ENCODE measurements at places on chromosomes 1 and 21.

DNA sequence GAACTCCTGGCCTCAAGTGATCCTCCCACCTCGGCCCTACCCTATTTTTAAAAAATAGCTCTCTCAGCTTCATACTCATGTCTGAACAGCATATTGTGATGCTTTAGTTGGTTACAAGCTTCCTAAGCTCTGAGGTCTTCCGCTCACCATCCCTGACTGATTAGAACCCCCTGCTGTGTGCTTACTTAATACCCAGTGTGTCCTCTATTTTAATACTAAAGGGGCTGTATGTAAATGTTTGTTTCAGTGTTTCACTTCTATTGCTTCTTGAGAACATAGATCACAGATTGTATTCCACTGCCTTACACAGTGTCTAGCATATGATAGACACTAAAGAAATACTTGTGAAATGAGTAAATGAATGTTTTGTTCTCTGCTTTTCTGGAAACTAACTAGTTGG lies 29.8 kb downstream of the ZYG11B start:
- no peak for DNase-seq

GRCh38 chr1:2279210-2279639 lies 51.1 kb downstream of the SKI start:
- no peak for DNase-seq

DNA sequence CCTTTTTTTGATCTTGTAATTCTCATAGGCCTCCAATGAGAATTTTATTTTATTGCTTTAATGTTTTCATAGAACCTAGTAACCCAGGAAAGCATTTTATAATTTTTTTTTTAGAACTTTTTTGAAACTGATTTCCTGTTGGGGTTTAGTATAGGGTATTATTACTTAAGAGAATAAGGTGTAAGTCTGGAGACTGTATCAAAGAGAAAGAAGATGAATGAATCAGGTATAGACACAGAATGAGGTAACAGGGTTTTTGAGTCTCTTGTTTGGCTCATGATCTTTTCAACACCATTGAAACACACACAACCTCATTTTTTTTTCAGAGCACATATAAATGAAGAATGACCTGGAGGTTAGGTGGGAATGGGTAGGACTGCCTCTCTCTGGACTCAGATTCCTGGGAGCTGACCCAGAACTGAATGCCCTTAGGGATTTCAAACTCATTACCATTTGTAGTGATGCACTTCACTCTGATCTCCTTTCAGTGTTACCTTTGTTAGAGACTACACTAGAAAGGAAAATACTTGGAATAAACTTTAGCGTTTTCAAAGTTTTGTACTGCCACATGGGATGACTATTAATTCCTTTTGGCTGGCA lies 51.0 kb downstream of the EPB41 start:
- no peak for DNase-seq

GRCh38 chr1:230191855-230192254 lies 124.8 kb downstream of the GALNT2 start:
- no peak for DNase-seq

- no peak for DNase-seq
Measured at GRCh38 chr1:108691128-108691941, 775 bp upstream of the PRPF38B start.

DNA sequence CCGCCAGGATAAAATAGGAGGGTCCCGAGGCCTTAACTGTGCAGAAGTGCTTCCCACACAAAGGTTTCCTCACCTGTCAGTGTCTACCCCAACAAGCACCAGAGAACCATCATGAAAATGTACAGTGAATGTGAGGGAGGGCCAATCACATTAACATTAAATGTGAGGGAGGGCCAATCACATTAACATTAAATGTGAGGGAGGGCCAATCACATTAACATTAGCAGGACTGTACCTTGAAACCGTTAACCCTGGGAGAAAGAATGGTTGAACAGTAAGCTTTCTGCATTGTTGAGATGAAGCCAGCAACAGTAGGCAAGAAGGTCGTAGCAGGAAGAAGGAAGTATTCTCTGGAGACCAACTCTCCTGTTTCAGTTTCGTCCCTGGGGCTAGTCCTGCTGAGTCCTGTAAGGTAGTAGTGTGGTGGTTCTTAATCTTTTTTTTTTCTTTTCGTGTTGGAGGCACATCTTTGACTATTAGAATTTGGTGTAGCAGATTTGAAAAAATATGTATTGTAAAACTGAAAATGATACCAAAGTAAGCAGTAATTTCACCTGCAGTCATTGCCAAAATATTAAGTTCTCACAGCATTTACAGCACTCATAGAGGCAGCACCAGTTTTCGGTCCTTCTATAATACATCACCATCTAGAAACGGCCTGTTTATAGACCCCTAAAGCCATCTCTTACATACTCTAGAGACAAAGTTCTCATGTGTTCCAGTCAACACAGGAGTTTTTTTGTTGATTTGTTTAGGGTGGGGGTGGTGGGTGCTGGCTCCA lies 98.6 kb upstream of the PPP2R5A start:
- no peak for DNase-seq

DNA sequence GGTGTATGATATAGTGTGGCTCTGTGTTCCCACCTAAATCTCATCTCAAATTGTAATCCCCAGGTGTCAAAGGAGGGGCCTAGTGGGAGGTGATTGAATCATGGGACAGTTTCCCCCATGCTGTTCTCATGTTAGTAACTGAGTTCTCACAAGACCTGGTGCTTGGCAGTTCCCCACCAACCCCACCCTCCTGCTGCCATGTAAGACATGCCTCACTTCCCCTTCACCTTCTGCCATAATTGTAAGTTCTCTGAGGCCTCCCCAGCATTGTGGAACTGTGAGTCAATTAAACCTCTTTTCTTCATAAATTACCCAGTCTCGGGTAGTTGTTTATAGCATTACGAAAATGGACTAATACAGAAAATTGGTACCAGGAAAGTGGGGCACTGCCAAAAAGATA lies 1705.3 kb downstream of the NCAM2 start:
- DNase-seq, result no peak

- DNase-seq, result peak; percentile 9
Measured at GRCh38 chr1:185045814-185046492, 595 bp downstream of the RNF2 start.

GRCh38 chr1:181208083-181208482 lies 119.6 kb downstream of the IER5 start:
- DNase-seq, result no peak

GRCh38 chr1:205077934-205078311 lies 6.3 kb downstream of the TMEM81 start:
- no peak for DNase-seq

- no peak for DNase-seq
Measured at GRCh38 chr21:38861989-38862683, 56.4 kb downstream of the ETS2 start.

GRCh38 chr1:187744665-187745064 lies 915.9 kb downstream of the PLA2G4A start:
- DNase-seq, result no peak

- no peak for DNase-seq
Measured at GRCh38 chr1:81226603-81226928, 574.2 kb upstream of the ADGRL2 start.

DNA sequence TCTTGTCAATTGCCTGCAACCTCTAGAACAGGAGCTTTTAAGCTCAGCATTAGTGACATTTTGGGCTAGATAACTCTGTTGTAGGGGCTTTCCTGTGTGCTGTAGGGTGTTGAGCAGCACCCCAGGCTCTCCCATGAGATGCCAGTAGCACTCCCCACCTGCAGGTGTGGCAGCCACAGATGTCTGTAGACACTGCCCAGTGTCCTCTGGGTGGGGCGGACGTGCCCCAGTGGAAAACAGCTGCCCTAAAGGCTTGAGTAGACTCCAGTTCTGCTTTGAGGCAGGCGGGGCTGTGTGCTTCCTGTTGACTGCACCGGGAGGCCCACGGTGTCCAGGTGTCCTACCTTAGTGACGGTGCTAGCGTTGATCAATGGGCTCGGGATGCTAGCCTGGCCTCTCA lies 16.9 kb upstream of the PWP2 start:
- DNase-seq, result no peak

GRCh38 chr1:22673486-22674409 lies 20.7 kb downstream of the C1QB start:
- DNase-seq, result peak; percentile 26

- DNase-seq, result no peak
Measured at GRCh38 chr1:90821788-90822359, 104.8 kb upstream of the BARHL2 start.

DNA sequence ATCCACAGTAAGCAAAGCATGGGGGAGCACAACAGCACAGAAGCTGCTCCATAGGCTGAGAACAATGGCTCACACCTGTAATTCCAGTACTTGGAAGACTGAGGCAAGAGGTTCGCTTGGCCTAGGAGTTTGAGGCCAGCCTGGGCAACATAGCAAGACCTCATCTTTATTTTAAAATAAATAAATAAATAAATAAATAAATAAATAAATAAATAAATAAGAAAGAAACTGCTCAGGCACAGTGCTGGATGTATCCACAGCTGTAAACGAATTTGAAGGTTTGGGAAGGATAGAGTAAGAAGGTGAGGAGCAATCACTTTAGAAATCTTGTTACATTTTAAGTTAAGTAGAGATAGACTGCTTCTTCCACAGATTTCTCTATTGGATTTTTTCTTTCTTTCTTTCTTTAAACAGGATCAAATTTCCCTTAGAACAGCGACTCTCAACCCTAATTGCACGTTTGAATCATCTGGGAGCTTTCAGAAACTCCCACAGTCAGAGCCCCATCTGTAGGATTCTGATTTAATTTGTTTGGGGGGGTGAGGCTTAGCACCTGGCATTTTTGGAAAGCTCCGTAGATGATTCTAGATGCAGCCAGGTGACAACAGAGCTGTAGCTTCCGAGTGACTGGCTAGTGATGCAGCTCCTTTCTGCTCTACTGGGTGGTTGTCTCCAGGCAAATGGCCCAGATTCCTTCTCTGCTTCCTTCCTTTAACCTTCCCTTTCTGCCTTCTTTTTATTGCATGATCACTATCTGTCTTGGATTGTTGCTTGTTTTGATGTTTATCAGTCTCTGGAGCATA lies 53.5 kb downstream of the S1PR1 start:
- DNase-seq, result no peak

GRCh38 chr21:36783612-36784374 lies 84.9 kb downstream of the SIM2 start:
- DNase-seq, result no peak

GRCh38 chr1:89673251-89673650 lies 40.3 kb downstream of the LRRC8C start:
- no peak for DNase-seq

GRCh38 chr1:44584167-44584566 lies 90.1 kb downstream of the TMEM53 start:
- no peak for DNase-seq

- no peak for DNase-seq
Measured at GRCh38 chr1:201299968-201300367, 16.7 kb downstream of the PKP1 start.

GRCh38 chr1:54545916-54546635 lies 2.0 kb upstream of the ACOT11 start:
- no peak for DNase-seq

- no peak for DNase-seq
Measured at GRCh38 chr1:82837766-82838465, 1037.2 kb downstream of the ADGRL2 start.

- no peak for DNase-seq
Measured at GRCh38 chr1:29966526-29967045, 730.3 kb downstream of the PTPRU start.

DNA sequence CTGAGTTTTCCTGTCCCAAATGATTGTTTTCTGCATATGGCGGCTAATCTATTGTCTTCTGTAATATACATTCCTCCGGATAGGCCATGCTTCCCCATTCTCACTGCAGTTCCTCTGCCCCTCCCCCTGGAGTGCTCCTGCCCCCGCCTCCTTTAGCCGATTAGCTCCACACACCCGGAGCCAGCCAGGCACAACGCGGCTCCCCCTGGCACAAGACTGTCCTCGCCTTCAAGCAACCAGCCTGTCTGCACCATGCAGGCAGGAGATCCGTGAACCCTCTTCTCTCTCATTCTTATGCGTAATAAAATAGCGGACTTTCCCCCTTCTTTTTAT lies 18.0 kb downstream of the SERTAD4 start:
- no peak for DNase-seq

DNA sequence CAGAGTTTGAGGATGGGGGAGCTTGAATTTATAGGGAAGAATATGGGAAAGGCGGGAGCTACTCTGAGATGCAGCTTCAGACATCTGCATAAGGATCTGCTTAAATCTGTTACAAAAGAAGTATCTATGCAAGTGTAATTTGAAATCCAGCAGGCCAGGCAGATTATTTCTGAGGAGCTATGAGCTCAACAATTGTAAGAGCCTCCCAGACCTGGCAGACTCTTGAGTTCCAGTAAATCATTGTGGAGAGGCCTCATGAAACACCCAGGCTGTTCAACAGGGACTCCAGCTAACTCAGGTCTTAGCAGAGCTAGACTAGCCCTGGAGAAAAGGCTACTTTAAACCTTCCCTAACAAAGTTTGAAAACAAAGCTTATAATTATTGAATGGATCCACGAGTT lies 647.5 kb upstream of the CHRM3 start:
- no peak for DNase-seq
